ENCODE measurements at places on chromosomes 11 and 22.

DNA sequence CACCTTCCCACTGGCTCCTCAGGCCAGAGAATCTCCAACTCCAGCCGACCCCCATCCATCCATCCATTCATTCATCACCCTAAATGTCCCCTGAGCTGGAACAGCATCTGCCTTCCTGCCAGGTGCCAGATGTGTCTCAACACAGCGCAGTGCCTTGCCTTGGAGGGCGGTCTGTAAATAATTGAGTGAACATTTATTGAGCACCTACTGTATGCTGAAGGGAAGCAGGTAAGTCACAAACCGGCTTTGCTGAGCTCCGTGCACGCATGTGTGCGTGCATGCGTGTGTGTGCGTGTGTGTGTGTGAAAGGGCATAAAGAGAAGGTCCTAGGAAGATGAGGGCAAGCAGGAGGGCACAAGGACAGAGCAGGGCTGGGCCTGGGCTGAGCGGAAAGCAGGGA lies 10.2 kb downstream of the KCNJ4 start:
- DNase-seq, result no peak

GRCh38 chr11:102685754-102686153 lies 19.8 kb downstream of the MMP27 start:
- no peak for DNase-seq

GRCh38 chr11:61753672-61754071 lies 1.2 kb downstream of the MYRF start:
- no peak for DNase-seq

DNA sequence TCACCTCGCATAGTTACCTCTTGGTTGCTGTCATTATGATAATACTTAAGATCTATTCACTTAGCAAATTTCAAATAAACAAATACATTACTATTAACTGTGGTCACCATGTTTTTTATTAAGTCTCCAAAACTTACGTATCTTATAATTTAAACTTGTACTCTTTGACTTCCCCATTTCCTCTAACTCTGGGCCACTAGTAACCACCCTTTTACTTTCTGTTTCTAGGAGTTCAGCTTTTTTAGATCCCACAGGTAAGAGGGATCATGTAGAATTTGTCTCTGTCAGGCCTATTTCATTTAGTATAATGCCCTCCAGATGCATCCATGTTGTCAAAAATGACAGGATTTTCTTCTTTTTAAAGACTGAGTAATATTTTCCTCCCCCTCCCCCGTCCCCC lies 212.4 kb upstream of the C11orf87 start:
- no peak for DNase-seq

GRCh38 chr11:108985236-108985944 lies 320.5 kb downstream of the DDX10 start:
- DNase-seq, result no peak

- DNase-seq, result no peak
Observed at GRCh38 chr11:45028911-45029682, 78.4 kb upstream of the TP53I11 start.

DNA sequence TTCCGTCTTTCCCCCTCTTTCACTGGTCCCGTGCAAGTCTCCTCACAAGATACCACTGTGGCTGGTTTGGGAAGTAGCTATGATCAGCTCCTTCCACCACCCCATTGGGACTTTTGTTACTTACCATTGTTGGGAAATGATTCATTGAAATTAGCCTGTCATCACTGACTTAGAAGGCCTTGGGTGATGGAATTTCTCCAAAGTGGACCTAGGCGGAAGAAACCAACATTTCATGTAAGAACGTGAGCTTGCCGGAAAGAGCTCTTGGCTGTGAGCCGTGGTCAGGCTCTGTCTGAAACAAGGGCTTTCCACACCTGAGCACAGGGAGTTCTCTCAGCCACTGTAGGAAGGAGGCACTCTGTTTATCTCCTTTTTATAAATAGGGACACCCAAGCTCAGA lies 23.5 kb upstream of the CRYBB3 start:
- DNase-seq, result no peak

- no peak for DNase-seq
Observed at GRCh38 chr11:68798221-68798813, 43.4 kb downstream of the CPT1A start.

DNA sequence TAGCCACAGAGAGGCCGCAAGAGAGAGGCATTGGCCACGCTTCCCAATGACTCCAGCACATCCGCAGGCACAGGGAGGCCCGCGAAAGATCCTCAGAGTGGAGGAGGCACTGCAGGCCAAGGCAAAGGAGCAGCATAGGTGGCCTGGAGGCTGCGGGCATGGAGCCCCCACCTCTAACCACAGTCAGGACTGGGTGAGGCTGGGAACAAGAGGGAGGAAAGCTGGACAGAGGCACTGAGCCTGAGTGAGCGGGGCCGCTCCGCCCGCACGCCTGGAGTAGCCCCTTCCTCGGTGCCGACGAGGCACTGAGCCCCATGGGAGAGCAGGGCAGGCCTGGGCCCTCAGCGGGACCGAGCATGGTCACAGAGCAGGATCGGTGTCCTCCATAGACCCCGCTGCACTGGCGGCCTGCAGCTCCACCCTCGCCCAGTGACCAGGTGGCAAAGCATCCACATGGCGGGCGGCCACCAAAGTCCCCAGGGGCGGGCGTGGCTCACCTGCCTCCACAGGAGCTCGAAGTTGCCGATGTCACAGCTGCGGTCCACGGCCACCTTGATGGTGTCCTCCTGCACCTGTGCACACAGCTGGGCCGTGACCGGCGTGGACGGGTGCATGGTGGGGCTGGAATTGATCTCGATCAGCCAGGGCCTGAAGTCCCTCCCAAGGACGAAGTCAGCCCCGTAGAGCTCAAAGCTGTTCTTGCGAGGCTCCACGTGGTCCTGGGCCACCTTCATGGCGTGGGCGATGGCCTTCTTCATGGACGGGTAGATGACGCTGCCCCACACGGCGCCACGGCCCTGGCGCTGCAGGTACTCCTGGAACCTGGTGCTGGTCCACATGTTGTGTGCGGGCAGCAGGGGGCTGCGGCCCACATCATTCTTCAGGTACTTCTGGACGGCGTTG lies 18.9 kb upstream of the IL17REL start:
- no peak for DNase-seq

DNA sequence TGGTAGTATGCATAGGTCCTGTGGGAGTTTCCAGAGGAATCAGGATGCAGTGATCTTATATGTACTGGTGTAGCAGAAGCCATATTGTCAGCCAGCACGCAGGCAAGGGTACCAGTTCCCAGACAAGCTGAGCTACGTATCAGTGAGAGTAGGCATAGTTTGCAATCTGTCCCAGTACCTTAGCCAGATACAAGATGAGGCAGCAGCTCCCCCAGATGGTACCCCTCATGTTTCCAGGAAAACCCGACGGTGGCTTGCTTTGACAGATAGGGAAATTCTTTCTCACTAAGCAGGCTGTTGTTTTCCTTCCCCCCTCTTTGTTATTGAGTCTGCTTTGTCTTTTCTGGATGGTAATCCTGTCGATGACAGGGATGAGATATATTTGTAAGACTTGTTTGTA lies 109.7 kb upstream of the RRM1 start:
- peak; percentile 16 for DNase-seq

- no peak for DNase-seq
Observed at GRCh38 chr11:72228229-72228843, 3.8 kb downstream of the INPPL1 start.

GRCh38 chr22:32687801-32688200 lies 113.7 kb upstream of the TIMP3 start:
- no peak for DNase-seq

- DNase-seq, result no peak
Observed at GRCh38 chr11:119807841-119808240, 78.8 kb upstream of the NECTIN1 start.

DNA sequence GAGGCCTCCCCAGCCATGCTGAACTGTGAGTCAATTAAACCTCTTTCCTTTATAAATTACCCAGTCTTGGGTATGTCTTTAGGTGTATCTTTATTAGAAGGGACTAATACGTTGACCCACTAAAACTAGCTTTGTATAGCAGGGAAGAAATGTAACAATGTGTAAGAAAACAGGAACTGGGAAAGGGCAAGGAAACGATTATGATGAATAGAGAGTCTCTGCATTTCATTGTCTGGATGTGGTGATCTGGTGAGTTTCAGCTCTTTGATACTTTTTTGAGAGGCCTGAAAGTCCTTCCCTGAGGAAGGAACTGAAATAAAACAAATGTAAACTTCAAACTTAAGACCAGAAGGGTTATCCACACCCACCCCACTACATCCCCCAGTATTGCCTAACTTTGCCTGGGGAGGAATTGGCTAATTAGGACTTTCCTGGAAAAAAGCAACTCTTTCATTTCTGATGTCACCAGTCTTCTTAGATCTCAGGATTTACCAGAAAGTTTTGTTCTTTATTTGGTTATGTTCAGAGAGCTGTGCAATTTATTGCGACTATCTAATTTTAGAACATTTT lies 119.0 kb downstream of the LDLRAD3 start:
- no peak for DNase-seq

- no peak for DNase-seq
Observed at GRCh38 chr11:67450796-67451657, 1.5 kb downstream of the GPR152 start.

DNA sequence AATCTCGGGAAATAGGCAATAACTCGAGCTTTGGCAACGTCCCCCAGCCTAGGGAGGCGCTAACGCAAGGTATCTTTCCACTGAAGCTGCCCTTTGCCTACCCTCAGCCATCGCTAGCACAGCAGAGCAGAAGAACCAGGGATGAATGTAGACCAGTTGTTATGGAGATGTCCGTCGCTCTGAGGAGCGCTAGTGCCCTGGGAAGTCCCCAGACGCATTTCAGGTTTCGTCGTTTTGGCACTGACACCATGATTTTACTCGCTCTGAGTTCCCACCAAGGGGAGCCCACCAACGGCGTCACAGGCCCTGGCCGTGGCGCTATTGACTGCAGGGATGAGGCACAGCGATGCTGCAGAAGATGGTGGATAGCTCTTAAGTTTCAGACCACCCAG lies 22.7 kb upstream of the BDNF start:
- no peak for DNase-seq

- DNase-seq, result no peak
Observed at GRCh38 chr22:36765131-36765942, 10.6 kb downstream of the IFT27 start.

DNA sequence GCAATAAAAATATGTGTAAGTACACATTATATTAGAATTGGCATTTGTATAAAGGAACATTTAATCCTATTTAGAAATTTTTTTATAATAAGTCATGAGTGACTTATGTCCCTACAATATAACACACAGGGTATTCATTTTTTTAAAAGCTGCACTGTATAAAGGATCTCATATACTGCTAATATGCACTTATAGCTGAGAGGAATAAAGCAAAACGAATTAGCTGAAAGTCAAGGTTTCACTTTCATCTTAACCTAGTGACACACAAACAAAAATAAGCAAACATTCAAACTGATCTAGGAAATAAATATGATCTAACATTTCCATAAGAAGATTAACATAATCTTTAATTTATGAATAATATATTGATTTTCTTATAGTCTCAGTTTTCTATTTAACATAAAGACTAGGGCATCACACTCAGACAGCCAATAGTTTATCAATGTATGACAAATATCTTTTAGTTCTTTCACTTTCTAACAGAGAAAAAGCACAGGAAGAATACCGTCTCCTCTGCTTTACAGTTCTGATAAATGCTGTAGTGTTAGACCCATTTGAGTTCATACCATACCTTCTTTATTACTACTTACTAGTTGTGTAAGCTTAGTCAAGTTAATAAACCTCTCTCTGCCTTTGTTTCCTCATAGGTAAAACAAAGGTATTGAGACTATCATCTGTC lies 42.9 kb downstream of the DCDC1 start:
- DNase-seq, result no peak

GRCh38 chr22:37951305-37951704 lies 2.1 kb downstream of the C22orf23 start:
- DNase-seq, result no peak

- no peak for DNase-seq
Observed at GRCh38 chr11:130129922-130130321, 29.7 kb upstream of the ST14 start.

- DNase-seq, result no peak
Observed at GRCh38 chr22:45788522-45788921, 116.9 kb downstream of the ATXN10 start.

DNA sequence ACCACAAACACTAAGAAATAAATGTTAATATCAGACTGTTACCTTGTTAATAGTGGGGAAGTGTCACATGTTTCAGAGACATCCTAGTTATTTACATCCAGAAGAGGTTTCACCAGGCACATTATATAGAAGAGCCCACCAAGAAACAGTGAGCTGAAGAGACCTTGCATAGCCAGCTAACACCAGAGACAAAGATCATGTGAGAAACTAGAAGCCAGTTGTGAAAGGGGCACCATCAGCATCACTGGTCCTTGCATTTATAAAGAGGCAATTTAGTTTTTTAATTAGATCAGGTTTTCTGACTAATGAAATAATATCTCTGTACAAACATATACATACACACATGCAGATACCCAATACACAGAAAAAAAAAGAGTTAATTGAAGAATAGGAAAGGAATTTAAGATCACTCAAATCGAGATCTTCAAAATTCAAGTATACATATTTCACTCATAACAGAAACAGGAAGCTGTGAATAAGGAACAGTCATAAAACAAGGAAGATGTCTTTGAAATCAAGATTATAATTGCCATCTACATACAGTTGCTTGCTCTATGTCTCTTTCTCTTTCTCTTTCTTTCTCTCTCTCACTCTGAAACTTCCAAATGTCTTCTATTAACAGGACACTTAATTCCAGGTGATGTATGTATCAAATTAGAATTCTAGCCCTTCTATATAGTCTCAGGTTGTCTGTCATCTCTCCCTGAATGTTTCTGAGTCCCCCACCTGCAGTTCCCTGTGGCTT lies 348.7 kb downstream of the ETS1 start:
- no peak for DNase-seq

DNA sequence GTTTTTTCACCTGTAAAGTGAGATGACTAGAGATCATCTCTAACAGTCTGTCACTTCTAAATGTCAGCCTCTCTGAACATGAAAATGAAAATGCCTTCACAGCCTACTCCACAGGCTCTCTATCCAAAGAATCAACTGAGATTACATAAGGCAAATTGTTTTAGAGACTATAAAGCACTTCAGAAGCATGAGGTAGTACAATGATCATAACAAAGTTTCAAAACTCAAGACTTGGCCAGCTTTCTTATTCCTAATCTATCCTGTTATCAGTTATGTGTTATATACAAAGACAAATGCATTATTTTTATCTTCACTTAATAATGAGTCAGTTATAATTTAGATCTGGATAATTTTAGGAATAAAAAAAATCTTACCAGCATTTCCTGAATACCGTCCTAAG lies 20.3 kb upstream of the CEP126 start:
- no peak for DNase-seq

GRCh38 chr11:62911137-62912130 lies 9.7 kb downstream of the CHRM1 start:
- no peak for DNase-seq

DNA sequence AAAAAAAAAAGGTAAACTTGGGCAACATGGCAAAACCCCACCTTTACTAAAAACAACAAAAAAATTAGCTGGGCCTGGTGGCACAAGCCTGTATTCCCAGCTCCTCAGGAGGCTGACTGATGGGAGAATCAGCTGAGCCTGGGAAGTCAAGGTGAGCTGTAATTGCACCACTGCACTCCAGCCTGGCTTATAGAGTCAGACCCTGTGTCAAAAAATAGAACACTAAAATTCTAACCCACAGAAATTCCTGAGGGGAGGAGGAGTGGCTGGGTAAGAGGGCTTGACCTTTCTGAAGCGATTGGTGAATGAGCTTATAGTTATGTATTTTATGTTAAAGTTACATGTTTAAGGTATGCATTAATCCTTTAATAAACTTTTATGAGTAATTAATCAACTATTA lies 53.3 kb downstream of the FAT3 start:
- DNase-seq, result no peak
